NCI-H2029 treated with DMSO at 0.1 percent for 48 hours (cell line): ENCODE measurements at places on chromosomes 7 and 10.

- DNase-seq = no peak
Measured at GRCh38 chr7:148485618-148486017, 104.9 kb upstream of the C7orf33 start.

DNA sequence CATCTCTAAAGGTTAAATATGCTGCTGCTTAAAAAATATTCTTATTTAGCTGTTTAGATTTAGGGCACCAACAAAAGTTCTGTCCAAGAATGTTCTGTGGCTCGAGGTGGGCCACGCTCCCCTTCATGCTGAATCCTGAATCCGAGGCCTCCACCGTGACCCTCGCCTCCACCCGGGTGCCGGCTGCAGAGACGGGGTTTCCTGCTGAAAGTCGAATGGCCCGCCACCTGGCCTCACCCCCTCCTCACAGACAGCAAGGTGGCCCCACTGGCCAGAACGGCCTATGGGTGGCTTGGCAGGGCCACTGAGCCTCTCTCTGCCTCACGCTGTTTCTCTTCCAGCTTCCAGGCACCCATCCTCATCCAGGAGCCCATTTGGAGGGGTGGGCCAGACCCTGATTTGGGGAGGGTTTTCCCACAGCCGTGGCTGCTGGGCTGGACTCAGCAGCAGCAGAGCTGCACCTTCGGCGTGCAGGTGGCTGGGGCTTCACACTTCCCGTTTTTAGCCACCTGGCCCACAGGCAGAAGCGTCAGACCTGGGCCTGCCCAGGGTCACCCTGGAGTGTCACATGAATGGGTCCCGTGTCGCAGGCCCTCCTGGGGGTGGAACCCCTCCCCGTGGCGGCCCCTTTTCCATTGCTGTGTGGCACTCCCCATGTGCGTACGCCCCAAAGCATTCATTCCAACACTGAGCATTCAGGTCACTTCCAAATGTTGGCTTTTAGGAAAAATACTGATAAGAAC, 26.3 kb upstream of the ADGRA1 start:
- DNase-seq = no peak

DNA sequence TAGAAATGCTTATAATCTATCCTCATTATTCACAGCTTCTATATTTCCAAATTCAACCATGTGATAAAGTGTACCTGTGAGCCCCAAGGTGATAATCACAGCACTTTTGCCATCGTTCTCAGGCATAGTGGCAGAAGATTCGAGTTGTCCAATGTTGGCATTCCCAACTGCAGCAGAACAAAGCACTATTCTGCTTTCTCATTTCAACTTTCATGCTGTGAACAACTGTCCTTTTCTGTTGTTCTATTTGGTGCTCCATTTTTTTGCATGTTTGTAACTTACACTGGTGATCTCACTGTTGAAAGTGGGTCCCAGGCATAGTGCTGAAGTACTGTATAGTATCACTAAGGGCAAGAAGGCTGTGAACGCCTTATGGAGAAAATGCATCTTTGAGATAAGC, 438.2 kb downstream of the PAXIP1 start:
- no peak for DNase-seq

DNA sequence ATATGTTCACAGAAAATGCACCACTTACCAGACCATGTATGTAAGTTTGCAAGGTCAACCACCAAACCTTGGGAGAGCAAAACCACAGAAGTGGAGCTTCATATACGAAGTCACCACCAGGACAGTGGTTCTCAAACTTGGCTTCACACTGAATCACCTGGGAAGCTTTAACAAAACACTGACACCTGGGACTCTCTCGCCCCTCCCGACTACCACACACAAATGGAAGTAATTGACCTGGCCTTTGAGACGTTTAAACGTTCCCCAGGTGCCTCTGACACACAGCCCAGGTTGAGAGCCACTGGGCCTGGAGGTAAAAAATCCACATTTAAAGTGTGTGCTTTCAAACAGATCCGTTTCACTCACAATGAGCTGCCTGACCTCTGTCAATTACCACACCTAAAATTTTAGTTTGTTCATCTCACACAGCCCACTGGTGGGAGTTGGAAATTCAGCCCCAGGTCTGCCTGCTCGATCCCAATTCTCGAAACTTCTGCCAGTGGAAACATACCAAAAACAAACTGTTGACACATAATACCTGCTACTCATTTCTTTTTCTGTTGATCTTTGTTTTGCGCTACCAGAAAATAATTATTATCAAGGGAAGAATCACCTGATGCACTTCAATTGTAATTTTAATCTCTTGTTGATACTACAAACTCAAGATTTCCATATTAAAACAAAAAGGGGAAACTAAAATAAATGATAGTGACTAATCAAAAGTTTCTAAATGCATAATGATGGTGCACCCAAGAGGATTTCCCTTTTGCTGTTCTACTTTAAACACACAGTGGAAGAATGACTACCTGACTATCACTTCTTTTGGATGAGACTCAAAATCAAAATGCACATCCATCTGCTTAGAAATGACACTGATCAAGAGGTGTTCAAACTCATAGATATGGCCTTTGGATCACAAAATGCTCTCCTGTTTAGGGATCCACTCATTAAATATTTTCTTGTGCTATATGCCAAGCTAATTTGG, 26.6 kb downstream of the CDNF start:
- DNase-seq = no peak

DNA sequence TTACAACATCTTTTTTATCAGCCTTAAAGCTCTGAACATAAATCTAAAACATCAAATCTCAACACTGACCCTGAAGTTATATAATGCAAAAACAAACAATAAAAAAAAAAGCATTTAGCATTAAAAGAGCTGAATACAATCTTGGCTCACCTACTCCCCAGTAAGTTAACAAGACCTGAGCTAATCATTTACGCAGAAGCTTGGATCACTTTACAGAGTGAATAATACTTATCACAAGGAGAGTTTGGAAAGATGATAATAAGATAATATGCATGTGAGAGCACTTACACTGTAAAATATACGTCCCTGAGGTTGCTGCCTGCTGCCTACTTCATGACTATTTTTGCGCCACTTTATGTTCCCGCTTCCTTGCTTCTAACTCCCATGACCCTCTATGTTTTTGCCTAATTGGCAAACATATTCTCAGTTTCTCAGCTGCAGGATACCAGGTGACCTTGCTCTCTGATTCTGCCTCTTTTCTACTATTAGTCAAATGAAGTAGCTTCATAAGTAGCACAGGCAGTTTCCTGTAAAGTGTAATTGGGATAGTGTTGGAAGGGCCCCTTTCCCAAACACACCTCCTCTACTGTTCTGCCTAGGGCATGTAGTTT, 333.6 kb downstream of the LRRTM3 start:
- DNase-seq = no peak

DNA sequence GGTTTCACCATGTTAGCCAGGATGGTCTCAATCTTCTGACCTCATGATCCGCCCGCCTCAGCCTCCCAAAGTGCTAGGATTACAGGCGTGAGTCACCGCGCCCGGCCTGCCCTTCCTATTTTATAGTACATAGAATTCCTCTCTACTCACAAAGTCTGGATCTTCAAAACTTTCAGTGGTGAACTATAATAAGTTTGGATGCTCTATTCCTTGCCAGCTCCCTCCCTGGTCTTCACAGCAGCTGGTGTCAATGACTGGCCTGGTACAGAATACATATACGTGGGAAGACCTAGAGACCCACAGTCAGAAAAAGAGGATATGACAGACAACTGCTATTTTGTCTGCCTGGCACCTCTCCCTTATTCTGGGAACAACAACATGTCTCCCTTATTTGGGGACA, 40.8 kb downstream of the ARHGAP12 start:
- DNase-seq = no peak

DNA sequence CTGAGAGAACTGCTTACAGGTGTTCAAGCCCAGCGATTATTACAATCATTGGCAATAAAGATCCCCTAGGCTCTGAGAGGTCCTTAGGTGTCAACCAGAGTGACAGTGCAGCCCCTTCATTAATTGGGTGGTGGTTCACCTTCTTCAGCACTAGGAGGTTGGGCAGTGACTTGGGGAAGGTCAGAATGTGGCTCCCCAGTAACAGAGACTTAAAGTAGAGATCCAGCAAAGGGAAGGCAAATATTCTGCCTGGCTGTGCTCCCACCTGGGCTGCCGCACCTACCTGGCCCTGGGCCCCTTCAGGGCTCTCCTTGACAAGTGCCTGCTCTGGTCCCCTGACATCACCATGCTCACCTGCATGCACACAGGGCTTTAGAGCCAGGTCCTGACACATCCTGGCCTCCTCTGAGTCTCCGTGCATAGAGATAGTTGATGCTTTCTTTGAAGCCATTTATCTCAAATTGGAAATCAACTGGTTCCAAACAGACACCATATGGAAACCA, 1.9 kb downstream of the CLRN3 start:
- DNase-seq = no peak

GRCh38 chr10:101694674-101695403, at the start of gene FBXW4:
Gene FBXW4 (minus strand): TSS chr10:101695170. CDS start chr10:101695105, 65 bp downstream.
- no peak for DNase-seq
